ENCODE measurements at places on chromosomes 11 and 22.

- DNase-seq: no peak
Measured at GRCh38 chr22:24503843-24504338, 8.8 kb downstream of the UPB1 start.

DNA sequence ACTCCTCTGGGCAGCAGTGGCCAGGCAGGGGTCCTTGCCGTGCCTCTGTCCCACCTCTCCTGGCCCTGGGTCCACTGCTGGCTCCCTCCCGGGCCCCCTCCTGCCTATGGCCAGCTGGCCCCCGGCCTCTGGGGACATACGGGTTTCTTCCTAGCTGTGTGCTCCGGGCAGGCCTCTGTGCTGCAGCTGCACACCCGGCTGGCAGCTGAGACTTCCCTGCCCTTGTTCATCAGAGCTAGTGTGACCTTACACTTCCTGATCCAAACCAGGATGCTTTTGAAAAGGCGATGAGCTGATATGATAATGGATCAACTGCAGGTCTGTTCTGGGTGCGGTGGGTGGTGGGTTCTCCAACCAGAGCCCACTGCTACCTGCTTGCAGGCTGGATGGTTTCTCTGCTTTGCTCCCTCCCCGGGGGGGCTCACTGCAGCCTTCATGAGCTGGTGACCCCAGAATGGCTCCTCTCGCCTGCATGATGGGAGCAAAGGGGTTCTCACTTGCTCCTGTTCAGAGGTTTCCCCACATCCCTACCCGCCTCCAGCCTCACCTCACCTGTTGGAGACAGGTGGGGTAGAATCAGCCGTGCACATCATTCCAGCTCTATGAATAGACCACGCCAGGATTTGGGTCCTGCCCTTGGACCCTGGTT lies 13.3 kb downstream of the B3GAT1 start:
- no peak for DNase-seq

GRCh38 chr11:208917-209260 lies 1.4 kb downstream of the RIC8A start:
- DNase-seq: no peak

GRCh38 chr11:76783896-76784813 lies 999 bp downstream of the TSKU start:
- no peak for DNase-seq

GRCh38 chr11:76408171-76408965 lies 27.2 kb downstream of the GVQW3 start:
- no peak for DNase-seq

- DNase-seq: no peak
Measured at GRCh38 chr22:50504369-50505211, 2.9 kb downstream of the LMF2 start.

DNA sequence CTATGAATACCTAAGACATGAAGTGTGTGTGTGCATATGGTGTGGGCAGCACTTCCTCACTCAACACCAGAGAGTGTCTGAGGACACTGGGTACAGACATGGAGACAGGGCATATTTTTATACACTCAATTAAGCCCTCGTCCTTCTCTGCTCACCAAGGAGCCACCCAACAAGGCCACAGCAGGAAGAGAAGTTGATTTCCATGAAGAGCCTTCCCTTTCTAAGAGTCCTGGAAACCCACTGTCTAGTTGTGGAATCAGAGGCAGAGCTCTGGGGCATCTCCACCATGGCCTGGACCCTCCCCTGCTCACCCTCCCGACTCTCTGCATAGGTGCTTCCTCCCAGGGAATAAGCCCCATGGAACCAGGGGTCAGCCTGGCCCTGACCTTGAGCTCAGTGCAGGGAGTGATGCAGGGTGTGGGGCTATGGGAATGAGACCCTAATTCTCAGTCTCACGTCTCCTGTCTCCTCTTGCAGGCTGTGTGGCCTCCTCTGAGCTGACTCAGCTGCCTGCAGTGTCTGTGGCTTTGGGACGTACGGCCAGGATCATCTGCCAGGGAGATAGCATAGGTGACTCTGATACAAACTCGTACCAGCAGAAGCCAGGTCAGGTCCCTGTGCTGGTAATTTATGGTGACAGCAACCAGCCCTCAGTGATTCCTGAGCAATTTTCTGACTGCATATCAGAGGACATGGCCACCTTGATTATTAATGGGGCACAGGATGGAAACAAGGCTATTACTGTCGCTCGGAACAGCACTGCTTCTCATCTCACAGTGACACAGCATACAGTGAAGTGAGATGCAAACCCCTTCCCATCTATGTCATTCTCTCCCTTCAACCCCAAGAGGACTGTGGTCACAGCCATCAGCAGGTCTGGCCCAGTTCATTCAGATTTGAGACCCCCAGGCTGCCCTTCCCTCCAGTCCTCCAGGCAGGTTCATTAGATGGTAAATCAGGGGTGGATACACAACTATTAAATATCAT lies 14.6 kb upstream of the IGLL5 start:
- DNase-seq: no peak

DNA sequence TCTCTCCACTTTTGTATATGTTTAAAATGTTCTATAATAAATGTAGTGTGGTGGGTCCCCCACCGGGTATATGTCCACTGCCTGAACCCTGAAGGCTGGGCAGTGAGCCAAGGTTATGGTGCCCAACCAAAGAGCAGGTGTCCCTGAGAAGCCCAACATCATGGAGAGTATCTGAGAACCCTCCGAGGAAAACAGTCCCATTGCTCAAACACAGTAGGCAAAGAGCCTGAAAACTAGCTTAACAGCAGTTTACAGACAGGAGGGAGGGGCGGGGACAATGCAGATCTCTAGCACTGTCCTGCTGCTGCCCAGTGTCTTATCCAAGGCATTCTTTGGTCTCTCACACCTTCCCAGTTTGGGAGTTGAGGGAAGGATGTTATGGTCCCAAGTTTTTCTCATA lies 91.0 kb downstream of the TMPRSS5 start:
- DNase-seq: no peak

- no peak for DNase-seq
Measured at GRCh38 chr22:19360300-19360792, 68.8 kb upstream of the CLTCL1 start.

GRCh38 chr11:120929664-120930154 lies 94.2 kb upstream of the TBCEL start:
- DNase-seq: peak; percentile 30

GRCh38 chr11:46357483-46357936 lies 10.2 kb downstream of the DGKZ start:
- no peak for DNase-seq

GRCh38 chr11:131993246-131993645 lies 622.8 kb downstream of the NTM start:
- DNase-seq: no peak

GRCh38 chr11:31607914-31608313 lies 98.3 kb downstream of the ELP4 start:
- no peak for DNase-seq

DNA sequence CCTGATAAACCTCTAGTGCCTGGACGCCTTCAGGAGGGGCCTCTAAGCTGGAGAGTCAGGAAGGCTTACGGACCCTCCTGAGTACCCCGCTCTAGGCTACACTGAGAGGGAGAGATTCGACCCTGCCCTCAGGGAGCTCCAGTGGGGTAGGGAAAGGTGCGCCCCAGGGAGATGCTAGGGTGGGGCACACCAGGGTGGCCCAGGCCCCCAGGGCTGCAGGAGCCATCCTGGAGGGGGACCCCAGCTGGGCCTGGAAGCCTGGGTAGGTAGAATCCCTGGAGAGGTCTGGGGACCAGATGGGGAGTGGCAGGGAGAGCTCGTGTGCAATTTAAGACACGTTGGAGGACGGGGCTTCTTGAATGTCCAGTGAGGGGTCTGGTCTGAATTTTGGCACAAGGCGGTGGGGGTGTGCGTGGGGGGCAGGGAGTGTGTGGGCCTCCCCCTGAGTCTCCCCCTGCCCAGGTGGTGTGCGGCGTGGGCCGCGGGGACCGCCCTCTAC lies 4.7 kb downstream of the CARNS1 start:
- DNase-seq: no peak

DNA sequence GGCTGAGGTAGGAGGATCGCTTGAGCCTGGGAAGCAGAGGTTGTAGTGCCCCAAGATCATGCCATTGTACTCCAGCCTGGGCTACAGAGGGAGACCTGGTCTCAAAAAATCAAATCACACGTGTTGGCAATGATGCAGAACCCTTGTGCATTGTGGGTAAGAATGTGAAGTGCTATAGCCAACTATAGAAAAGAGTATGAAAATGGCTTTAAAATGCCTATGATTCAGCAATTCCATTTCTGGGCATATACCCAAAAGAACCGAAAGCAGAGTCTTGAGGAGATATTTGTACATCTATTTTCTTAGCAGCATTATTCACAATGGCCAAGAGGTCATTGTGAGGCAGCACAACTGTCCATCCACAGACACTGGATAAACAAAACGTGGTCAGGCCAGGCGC lies 2.6 kb upstream of the FADS3 start:
- DNase-seq: no peak

DNA sequence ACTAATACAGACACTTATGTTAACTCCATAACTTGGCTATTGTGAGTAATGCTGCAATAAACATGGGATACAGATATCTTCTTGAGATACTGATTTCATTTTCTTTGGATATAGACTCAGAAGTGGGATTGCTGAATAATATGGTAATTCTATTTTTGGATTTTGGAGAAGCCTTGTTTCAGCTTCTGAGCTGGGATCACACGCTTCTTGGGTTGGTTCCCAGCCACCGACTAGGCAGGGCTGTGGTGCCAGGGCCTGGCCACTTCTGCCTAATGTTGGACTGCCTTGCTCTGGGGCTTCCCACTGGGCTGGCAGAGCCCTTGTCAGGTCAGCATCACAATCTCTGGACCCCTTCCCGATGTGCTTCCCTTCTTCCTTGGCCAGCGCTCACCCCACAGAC lies 14.0 kb upstream of the MCHR1 start:
- no peak for DNase-seq

GRCh38 chr11:69007975-69008381 lies 5.1 kb downstream of the MRGPRF start:
- no peak for DNase-seq

- no peak for DNase-seq
Measured at GRCh38 chr11:27227736-27228135, 135.3 kb downstream of the CCDC34 start.

DNA sequence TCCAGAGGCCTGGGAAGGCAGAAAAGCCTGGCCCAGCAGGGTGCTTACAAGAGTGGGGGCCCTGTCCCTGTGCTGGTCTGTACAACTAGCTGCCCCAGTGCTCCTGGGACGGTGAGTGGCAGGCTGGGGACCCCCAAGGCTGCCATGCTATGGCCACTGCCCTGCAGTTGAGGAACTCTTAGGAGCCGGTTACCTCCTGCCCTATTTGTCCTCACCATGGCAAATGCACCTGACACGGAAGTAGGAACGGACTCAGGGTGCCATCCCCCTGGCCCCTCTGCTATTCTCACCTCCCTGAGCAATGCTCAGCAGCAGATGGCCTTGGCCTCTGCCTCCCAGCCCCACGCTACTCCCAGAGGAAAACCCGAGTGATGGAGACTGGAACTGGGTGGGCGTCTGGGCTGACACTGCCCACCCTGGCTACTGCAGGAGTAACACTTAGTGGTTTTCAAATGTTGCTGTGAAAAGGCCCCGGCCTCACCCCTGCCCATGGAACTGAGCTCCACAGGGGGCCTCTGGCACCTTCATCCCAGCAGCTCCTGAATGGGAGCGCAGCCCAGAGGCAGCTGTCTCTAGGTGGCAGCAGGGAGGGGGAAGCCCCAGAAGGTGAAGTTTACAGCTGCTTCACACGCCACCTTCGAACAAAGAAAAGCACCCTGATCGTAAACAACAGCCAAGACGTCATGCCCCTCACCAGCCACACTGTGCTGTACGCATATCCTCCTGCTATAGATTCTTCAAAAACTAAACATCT lies 105.3 kb downstream of the CTTN start:
- DNase-seq: no peak

GRCh38 chr11:119681361-119681910 lies 47.6 kb downstream of the NECTIN1 start:
- DNase-seq: no peak

- no peak for DNase-seq
Measured at GRCh38 chr22:50165436-50166123, 5.0 kb upstream of the PANX2 start.

DNA sequence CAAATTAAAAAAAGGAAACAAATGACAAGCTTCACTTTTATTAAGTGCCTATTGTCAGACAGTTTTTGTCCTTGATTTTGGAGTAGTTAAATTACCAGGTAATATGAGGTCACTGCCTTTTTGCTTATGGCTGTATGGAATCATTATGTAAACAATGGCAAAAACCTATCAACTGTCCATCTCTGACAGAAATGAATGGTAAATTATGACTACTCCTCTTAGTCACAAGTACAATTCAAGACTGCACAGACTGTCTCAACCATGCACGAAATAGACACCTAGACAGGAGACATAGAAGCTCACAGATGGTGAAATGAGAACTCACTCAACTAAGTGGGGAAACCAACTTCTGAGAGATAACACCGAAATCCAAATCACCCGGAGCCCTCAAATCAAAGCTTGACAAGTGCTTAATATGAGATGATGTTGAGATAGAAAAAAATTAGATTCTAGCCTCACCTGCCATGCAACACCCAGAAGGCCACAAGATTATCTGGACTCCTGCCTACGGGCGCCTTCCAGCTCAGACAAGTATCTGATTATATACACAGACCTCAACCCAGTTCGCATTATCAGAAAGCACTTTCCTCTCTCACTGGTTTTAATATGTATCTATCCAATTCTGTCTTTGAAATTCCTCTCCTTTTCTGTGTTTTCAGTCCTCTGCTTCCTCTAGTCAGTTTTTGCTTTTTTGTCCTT lies 199.3 kb downstream of the CADM1 start:
- DNase-seq: no peak

GRCh38 chr11:61627850-61628661 lies 47.2 kb upstream of the SYT7 start:
- peak; percentile 67 for DNase-seq

GRCh38 chr11:126751242-126751641 lies 249.3 kb downstream of the KIRREL3 start:
- DNase-seq: no peak

- DNase-seq: no peak
Measured at GRCh38 chr11:134915881-134916280, 503.8 kb upstream of the B3GAT1 start.

- DNase-seq: no peak
Measured at GRCh38 chr22:50613291-50613981, 12.8 kb downstream of the MAPK8IP2 start.

DNA sequence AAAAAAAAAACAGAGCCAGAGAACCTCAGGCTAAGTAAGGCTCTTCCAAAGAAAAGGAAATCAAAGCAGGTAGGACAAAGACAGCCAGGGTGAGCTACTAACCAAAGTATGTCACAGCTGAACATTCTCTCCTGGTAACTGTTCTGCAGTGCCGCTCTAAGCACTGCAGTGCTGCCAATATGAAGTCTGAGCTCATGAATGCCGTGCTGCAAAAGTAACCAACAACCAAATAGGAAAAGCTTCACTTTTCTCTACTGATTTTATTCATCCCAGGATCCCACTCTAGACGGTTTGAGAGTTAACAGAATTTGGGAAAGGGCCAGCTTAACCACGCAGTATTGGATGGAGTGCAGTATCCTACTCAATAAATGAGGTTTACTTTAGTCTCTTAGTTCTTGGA lies 3.5 kb downstream of the SIK3 start:
- no peak for DNase-seq

DNA sequence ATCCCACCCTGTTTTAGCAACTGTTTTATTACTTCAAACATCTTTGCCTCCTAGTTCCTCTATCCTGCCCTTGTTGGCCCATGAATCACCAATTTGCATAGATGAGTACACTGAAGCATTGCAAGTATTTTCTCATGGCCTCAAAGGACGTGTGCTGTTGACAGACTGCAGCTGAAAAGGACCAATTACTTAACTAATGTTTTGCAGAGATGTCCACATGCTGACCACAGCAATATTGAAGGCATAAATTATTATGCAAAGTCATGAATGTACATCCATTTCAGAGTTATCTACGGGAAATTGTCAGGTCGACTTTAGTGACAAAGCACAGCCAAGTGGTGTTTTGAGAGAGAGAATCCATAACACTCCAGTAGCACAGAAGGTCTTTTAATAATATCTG lies 64.8 kb downstream of the CADM1 start:
- no peak for DNase-seq
